ENCODE measurements at places on chromosomes 4 and X.

GRCh38 chr4:89221167-89221867, 86.3 kb downstream of the GPRIN3 start:
- no peak for DNase-seq

DNA sequence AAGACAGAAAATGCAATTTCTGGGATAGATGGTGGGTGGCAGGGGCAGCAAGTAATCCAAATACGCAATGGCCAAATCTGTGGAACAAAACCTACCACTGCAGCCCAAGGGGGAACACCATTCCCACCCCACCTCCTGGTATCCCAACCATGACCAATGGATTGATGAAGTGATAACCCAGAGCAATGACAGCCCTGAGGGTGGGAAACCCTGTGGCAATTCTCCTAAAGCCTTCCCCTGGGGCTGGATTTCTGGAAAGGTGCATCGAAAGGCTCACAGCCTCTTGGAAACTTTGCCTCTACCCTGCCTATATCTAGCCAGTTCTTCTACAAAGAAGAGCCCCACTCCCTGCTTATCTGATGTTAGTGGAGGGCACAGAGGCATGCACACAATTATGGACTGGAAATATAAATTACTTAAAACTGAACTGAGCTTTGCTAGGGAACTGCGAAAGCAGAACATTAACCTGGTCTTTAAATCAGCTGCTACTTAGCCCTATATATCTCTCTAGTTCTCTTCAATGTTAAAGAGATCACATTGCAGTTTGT, 59.9 kb upstream of the TXK start:
- no peak for DNase-seq

DNA sequence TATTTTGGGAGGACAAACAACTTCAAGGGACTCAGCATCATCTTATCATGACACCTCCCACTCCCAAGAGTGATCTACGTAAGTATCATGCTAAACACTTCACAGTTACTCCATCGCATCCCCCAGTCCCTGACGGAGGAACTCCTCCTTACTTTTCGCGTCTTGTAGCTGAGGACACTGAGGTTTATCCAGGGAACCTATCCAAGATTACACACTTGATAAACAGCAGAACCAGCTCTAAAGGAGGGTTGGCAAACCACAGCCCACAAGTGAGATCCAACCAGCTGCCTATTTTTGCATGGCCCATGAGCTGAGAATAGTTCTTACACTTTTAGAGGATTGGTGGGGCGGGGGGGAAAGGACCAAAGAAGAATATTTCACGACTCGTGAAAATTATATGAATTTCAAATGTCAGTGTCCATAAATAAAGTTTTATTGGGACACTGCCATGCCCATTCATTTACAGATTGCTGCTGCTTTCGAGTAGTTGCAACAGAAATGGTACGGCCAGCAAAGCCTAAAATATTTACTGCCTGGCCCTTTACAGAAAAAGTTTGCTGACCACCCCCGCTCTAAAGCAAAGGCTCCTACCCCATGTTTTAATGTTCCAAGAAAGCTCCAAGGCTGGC, 47.8 kb downstream of the SEPSECS start:
- no peak for DNase-seq

- DNase-seq, result no peak
Observed at GRCh38 chrX:133337250-133337649, 78.0 kb downstream of the GPC4 start.

DNA sequence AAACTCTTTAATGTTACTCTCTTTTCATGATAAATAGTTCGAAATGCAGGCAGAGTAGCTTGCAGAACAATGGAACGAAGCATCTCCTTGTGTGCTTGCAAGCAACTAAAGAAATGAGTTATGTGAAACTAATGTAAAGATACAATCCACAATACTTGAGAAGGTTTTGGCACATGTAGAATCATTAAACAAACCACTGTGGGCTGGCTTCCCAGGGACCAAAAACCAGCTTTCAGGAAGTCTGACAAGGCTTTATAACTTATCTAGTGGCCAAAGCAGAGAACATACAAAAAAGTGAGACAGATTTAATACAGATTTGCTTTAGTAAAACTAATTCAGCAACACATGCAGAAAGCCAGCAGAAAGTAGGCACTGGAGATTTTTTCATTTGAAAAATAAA, 1673.8 kb upstream of the AGA start:
- DNase-seq, result no peak

DNA sequence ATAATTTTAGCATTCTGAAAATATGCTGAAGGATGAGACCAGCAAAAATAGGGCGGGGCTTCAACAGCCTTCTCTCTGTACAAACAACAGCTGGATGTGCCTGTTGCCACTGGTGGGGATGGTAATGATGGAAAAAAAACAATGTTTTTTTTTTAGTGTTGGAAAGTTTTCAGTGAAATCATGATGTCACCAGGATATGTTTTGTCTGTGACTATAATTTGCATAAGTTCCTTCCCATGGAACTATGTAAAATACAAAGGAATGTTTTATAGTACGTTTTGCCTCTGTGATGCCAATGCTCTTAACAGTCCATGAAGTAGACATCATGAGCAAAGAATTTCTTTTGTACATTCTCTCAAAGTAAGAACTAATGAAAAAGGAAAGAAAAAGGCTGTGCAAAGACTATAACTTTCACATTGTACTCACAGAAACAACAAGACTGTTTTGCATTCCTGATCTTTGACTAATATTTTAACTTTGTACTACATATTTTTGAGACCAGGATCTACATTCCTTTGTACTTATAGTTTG, 589.7 kb downstream of the SPRY1 start:
- DNase-seq, result no peak

DNA sequence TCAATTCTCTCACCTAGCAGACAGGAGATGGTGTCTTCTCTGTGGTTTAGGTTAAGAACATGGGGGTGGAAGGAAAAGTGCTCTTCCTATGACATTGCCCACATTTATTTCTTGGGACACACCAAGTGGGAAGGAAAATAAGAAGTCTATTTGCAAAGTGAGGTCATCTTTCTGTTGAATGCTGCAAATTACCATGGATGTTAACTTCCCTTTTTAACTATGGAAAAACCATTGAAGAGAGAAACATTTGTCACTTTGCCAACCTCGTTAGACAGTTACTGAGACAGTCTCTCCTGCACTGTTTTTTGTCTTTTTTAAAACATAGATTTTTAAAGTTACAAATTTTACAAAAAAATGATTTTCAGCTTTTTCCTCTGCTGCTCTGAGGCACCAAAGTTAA, 72.8 kb upstream of the BEND4 start:
- DNase-seq, result no peak

DNA sequence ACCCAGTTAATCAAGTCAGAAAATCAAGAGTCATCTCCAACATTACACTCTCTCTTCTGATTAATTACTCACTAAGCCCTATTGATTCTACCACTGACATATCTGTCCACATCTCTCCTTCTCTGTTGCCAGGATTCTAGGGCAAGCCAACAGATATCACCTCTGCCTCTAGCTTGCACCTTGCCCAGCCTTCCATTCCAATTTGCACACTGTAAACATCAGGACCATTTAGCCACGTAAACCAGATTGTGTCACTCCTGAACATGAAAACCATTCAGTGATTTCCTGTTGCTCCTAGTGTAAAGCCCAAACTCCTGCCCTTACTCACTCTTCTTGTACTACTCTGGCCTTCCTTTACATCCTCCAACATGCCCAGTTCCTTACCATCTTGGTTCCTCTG, 68.0 kb upstream of the PLS3 start:
- no peak for DNase-seq

- DNase-seq, result no peak
Observed at GRCh38 chrX:22882543-22882942, 117.2 kb upstream of the DDX53 start.

- no peak for DNase-seq
Observed at GRCh38 chrX:131649741-131650140, 105.9 kb downstream of the OR13H1 start.

Data from NCI-H1694 (cell line).